Lower leg skin (tissue), 4 donors: ENCODE measurements at places on chromosomes 6 and 20.

DNA sequence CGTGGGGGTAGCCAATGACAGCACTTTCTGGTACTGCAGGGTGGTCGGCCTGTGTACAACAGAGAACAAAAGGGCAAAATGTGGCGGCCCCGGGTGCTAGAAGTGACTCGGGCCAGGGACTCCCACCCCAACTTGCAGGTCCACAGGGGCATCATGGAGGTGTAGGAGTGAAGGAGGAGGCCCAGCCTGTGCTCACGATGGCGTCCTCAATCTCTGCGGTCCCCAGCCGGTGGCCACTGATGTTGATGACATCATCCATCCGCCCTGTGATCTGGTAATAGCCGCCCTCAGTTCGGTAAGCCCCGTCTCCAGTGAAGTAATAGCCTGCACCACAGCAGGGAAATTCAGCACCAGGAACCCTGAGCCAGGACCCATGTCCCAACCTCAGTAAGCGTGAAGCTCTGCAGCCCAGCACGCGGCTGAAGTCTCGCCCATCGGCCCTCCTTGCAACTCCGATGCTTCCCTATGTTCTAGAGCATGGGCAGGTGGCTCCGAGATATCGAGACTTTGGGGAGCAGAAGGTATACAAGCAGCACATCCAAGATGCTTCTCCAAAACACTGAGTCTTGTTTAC is 20.2 kb upstream of the APMAP start:
- no peak for DNase-seq

DNA sequence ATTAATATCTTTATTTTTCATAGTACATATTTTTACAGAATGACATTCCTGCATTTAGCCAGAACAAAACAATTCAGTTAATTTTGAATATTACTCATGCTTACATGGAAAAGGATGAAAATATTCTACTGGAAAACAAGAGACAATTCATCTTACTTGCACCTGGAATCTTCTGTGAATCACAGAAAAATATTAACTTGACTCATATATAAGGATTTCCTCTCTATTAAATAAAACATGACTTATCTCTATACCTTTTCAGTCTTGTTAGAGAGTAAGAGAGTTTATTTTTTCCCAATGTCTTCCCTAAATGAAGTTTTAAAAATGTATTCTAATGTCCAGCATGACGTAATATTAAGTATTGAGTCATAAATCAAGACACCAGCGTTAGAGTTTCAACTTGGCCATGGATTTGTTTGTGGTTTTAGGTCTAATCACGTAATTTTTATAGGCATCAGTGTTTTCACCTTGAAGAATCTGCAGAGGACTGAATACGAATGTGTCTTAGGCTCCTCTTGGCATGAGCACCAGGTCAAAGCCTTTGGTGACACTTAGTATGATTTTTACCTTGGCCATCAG is 445.1 kb upstream of the JAG1 start:
- no peak for DNase-seq

- DNase-seq: no peak
These were observed 54.9 kb downstream of the BCAS1 start for GRCh38 chr20:54015496-54015895.

- DNase-seq: no peak
These were observed 44.1 kb upstream of the APCDD1L start for GRCh38 chr20:58559368-58559729.

- no peak for DNase-seq
These were observed 170.9 kb upstream of the STXBP5 start for GRCh38 chr6:147033267-147033666.
